Activated T-cell treated with anti-CD3 and anti-CD28 coated beads, Interleukin-2, amount 50 U/mL, for 4 hours (primary cell): ENCODE measurements at places on chromosomes 2 and 18. TPM values are rescaled to one million over a fixed set of nuclear protein-coding genes. Genes with fewer than 3 reads are reported as not detected.

DYSF gene
- total RNA-seq, result 0.87 TPM

ASB18 gene
- total RNA-seq, result not detected

CKAP2L gene
- total RNA-seq, result 2.7 TPM

LRRC30 gene
- total RNA-seq, result not detected

GALNT14 gene
- total RNA-seq, result 1.3 TPM

GAL3ST2 gene
- not detected for total RNA-seq

CDH7 gene
- total RNA-seq, result not detected

NMUR1 gene
- not detected for total RNA-seq

RBFA gene
- total RNA-seq, result 40.0 TPM

CAPN14 gene
- total RNA-seq, result 0.14 TPM

SERPINB8 gene
- total RNA-seq, result 22.6 TPM

APLF gene
- 1.3 TPM for total RNA-seq
